Ascending aorta (tissue), 2 donors: ENCODE measurements at places on chromosomes 1 and 21.

GRCh38 chr1:1460540-1461130 lies 10.9 kb upstream of the ATAD3B start:
- DNase-seq: no peak

GRCh38 chr1:88729297-88729696 lies 45.2 kb downstream of the PKN2 start:
- no peak for DNase-seq

DNA sequence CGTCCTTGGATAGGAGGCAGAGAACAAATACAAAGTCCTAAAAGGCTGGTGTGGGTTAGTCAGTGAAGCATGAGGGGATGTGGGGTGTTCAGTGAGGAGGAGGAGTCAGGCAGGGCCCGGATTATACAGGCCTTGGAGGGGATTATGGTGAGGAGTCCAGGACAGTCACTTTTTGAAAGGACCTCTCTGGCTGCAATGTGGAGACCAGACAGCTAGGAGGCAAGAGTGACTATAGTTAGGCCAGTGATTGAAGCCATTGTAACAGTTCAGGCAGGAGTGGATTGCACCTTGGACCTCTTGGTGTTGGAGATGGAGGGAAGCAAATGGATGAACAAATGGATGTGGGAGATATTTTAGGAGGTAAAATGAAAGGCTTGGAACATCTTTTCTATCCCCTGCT lies 115.8 kb downstream of the C1orf94 start:
- no peak for DNase-seq

DNA sequence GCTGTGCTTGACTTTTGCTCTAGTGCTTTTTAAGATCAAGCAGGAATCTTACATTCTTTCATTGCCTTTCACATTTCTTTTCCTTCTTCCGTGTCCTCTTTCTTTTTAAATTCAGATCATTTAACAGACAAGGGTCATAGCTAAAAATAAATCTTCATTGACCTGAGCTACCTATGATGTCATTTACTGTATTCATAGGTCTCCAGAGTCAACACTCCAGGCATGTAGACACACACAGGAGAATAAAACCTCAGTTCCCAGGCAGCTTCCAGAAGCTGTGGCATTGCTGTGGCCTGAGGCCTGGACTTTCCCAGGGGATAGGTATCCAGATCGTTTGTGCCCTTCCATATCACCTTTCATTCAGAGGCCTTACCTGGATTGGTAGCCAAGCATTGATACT lies 38.5 kb upstream of the ENAH start:
- DNase-seq: no peak

- DNase-seq: no peak
These were observed 33.5 kb upstream of the PIGV start for GRCh38 chr1:26754086-26754874.

DNA sequence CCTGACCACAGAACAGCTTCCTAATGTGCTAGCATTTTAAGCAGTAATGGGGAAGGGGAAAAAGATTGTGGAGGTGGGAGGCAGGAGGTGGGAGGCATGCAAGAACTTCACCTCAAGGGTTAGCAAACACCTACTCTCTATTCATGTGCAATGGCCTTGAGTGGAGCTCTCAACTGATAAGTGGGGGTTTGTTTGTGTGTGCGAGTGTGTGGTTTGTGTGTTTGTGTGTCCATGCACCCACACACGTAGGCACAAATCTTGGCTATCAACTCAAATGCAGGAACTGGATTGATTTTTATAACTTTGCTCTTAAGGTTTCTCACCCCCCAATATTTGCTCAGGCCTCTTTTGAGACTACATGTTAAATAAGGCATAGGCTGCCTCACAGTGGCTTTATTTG lies 78.6 kb downstream of the SYT6 start:
- no peak for DNase-seq

DNA sequence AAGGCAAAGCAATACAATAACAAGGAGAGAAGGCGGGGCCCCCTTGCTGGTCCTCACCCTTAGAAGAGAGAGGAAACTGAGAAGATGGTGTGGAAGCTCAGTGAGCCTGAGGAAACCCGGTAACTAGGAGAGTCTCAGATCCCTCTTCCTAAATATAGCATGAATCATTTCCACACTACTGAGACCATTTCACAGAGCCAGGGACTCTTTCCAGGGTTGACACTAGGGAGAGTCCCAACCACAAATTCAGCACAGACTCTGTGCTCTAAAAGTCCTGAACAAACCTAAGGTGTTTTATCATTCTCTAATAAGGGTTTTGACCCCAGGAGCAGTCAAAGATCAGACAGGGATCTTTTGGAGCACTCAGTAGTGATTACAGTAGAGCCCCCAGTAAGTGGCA lies 647.7 kb downstream of the KCNT2 start:
- no peak for DNase-seq

DNA sequence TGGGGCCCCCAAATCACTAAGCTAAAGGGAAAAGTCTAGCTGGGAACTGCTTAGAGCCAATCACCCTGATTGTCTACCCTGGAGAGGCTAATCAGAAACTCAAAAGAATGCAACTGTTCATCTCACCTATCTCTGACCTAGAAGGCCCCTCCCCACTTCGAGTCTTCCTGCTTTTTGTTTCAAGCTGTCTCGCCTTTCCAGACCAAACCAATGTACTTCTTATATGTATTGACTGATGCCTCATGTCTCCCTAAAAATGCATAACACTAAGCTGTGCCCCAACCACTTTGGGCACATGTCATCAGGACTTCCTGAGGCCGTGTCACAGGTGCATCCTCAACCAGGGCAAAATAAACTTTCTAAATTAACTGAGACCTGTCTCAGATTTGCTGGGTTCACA lies 209.5 kb downstream of the APP start:
- no peak for DNase-seq

GRCh38 chr1:152107984-152108881 lies 7.0 kb downstream of the TCHH start:
- no peak for DNase-seq

DNA sequence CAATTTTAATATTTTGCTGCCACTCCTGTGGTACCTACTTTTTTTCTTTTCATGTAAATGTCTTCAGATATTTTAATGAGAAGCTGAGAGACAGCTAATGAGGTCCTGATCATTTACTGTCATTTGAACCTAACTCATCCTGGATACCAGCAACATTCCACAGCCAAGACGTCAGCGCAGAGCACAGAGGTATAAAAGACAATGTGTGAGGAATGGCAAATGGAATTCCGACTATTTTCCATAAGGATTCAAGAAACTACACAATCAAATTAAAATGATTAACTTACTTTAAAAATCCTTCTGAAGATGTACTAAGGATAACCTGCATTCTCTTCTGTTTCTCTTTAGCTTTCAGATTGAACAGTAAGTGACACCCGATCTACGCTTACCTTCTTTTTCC lies 38.8 kb downstream of the HEATR1 start:
- DNase-seq: no peak

- DNase-seq: no peak
These were observed 1.6 kb downstream of the PCAT6 start for GRCh38 chr1:202812176-202813026.

GRCh38 chr1:93969371-93969770 lies 60.1 kb upstream of the GCLM start:
- no peak for DNase-seq

DNA sequence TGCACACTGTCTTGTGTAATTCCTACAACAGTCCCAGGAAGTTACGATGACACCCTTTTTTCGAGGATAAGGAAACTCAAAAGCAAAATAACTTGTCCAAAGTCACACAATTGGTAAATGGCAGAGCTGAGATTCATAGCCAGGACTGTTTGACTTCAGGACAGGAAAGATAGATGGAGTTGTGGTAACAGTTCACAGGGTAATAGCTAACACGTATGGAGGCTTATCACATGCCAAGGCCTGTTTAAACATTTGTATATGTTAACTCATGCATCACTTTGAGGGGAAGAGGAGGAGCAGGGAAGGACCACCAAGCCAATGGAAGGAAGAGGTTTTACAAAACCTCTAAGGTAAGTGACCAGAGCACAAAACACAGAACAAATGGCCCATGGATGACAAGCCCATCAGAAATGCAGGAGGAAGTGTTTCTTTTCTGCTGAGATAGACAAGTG lies 2.8 kb downstream of the DHCR24 start:
- DNase-seq: no peak

DNA sequence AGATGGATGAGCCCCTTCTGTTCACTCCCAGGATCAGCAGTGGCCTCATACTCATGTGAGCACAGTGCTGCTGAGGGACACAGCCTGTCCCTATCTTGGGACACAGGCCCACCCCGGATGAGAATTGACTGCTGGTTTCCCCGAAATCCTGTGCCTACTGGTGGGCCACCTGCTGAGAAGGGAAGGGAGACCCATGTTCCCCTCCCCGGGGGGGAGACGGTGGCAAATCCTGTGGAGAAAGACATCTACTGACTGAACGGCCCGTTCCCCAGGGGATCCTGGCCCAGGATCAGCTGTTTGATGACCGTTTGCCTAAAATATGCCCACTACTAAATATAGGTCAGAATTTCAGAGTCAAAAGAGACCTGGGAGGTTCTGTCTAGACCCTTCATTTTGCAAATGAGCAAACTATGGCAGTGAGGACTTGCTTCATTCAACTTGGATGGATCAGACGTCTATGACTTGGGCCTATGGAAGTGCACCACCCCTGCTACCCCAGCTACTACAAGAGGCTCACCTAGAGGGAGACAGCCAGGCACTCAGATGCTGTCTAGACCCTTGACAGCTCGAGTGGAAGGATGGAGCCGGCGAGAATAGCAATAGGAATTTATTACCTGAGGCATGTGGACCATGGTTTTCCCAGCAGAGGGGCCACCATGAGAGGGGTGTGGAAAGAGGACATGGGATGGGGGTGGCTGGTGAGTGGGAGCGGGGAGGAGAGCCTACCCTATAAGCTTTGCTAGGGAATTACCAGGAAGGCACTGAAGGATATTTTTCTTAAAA lies 15.6 kb upstream of the THEMIS2 start:
- no peak for DNase-seq

DNA sequence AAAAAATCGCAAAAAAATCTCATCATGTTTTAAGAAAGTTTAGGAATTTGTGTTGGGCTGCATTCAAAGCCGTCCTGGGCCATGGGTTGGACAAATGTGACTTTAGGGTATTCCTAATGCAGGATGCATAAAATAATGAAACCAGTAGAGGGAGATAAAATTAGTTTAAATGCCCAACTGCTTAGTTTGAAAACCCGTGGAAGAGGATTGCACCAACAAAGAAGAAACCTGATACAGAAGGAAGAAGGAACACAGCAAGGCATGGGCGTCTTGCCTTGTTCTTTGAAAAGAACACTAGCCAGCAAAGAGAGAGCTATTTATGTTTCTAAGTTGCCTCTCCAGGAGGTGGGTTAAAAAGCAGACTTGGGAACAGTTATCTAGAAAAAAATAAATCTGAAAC lies 37.9 kb downstream of the WDR3 start:
- no peak for DNase-seq

GRCh38 chr21:43916691-43917514 lies 51.9 kb downstream of the AGPAT3 start:
- no peak for DNase-seq

DNA sequence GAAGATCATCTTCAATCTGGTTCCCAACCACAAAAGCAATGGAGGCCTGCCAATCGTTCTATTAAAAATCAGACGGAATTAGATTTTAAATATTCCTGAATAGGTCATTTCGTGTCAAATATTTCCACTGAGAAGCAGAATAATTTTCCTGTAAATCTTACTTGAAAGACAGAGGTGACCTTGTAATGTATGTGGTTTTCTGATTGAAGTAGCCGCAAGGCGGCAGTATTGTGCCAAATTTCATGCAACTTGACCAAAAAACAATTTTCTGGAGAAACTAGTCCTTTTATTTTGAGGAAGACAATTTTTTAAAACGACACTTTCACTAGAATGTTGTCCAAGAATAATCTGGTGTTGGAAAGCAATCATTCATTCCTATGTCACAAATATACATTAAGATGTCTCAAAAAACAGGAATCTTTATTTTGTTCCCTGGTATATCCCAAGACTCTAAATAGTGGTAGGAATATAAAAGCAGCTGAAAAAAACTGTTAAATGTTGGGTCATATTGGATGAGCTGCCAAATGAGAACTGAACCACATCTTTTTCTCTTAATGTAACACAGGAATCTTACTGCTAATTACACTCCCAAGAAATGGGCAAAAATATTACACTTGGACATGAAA lies 33.6 kb downstream of the SPAG17 start:
- DNase-seq: no peak

GRCh38 chr21:44523567-44524413 lies 16.2 kb downstream of the KRTAP10-1 start:
- DNase-seq: peak; percentile 2

- no peak for DNase-seq
These were observed 26.8 kb upstream of the TMPRSS15 start for GRCh38 chr21:18430341-18430740.

DNA sequence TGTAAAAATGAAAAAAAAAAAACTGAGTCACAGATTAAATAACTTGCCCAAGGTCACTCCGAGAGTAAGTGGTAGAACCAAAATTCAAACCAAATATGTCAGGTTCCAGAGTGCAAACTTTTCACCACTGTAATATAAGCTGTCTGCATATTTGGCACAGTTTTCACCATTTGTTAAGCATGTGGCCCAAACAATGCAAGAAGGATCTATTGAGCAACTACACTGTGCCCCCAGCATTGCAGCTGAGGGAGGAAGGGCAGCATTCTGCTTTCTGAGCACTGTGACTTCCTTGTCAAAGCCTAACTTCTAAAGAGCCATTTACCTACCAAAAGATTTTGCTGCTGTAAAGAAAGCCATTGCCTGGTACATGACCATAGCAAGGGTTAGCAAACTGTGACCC lies 133.4 kb downstream of the SYT2 start:
- no peak for DNase-seq

DNA sequence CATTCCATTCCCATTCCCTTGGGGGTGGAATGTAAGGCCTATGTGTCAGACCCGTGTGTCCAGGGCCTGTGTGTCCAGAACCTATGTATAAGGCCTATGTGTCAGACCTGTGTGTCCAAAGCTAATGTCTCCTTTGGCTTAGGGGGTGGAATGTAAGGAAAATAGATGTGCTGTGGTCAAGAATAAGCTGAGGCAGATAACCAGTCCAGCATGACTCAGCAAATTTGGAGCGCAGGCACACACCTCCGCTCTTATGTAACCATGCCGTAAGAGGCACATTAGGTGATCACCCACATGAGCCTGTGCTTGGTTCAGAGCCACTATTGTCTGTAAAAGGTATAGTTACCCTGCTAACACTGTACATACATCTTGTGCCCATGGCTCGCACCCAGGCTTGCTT lies 150.8 kb upstream of the SGIP1 start:
- no peak for DNase-seq

GRCh38 chr1:159804924-159805323 lies 2.8 kb downstream of the FCRL6 start:
- DNase-seq: no peak

GRCh38 chr1:215665215-215665614 lies 98.1 kb downstream of the KCTD3 start:
- DNase-seq: no peak
